Urothelium cell line (cell line): ENCODE measurements at places on chromosomes 1 and 21.

DNA sequence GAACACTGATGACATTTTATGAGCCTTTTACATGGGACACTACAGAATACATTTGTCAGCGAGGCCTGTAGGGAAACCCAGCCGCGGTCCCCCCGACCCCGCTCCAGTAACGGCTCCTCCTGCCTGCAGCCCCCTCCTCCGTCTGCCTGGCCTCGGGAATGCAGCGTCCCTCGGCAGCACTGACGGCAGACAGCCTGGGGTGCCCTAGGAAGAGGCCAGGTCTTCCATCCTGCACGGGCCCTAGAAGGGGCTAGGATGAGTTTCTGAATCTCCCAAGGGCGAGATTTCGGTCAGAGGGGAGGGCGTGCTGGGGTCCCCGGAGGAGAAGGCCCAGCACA, 8.4 kb downstream of the SAMD11 start:
- DNase-seq = no peak

- no peak for DNase-seq
Measured at GRCh38 chr21:34113842-34114241, 40.5 kb downstream of the MRPS6 start.

- DNase-seq = no peak
Measured at GRCh38 chr21:36111238-36111637, 23.6 kb upstream of the CBR3 start.

- peak; percentile 82 for DNase-seq
Measured at GRCh38 chr1:59375321-59376220, 78.7 kb downstream of the FGGY start.

- no peak for DNase-seq
Measured at GRCh38 chr1:92443893-92444292, 42.8 kb downstream of the GFI1 start.

- no peak for DNase-seq
Measured at GRCh38 chr1:77279929-77280328, 1.9 kb upstream of the AK5 start.

DNA sequence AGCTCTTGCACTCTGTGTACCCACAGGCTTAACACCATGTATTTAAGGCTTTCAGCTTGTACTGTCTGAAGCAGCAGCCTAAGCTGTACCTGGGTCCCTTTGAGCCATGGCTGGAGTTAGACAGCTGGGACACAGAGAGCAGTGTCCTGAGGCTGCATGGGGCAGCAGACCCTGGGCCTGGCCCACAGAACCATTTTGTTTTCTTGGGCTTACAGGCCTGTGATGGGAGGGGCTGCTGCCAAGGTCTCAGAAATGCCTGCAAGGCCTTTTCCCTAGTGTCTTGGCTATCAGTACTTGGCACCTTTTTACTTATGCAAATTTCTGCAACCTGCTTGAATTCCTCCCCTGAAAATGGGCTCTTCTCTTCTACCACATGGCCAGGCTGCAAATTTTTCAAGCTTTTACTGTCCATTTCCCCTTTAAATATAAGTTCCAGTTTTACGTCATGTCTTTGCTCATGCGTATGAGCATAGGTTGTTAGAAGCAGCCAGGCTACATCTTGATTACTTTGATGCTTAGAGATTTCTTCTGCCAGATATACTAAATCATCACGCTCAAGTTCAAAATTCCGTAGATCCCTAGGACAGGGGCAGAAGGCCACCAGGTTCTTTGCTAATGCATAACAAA, 143.9 kb downstream of the CLEC20A start:
- DNase-seq = no peak

DNA sequence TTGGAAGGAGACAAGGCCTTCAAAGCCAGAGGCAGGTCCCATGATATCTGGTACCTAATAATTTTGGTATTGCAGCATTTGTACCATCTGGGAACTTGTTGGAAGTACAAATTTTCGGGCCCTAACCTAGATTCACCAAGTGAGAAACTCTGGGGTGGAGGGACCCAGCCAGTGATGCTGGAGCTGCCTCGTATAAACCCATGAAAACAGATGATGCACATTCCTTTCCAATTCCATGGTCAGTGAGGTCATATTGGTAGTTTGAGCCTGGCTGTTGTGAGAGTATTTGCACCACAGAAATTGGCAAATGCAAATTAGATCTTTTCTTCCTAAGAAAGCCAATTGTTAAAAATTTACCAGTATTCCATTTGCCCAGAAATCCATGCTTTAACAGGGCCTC, 269.6 kb upstream of the PLXNA2 start:
- no peak for DNase-seq
